ENCODE measurements at places on chromosomes 2 and 18.

- no peak for DNase-seq
These were observed 793.1 kb upstream of the CRIM1 start for GRCh38 chr2:35562488-35562887.

- no peak for DNase-seq
These were observed 65.8 kb upstream of the HS6ST1 start for GRCh38 chr2:128384446-128384845.

DNA sequence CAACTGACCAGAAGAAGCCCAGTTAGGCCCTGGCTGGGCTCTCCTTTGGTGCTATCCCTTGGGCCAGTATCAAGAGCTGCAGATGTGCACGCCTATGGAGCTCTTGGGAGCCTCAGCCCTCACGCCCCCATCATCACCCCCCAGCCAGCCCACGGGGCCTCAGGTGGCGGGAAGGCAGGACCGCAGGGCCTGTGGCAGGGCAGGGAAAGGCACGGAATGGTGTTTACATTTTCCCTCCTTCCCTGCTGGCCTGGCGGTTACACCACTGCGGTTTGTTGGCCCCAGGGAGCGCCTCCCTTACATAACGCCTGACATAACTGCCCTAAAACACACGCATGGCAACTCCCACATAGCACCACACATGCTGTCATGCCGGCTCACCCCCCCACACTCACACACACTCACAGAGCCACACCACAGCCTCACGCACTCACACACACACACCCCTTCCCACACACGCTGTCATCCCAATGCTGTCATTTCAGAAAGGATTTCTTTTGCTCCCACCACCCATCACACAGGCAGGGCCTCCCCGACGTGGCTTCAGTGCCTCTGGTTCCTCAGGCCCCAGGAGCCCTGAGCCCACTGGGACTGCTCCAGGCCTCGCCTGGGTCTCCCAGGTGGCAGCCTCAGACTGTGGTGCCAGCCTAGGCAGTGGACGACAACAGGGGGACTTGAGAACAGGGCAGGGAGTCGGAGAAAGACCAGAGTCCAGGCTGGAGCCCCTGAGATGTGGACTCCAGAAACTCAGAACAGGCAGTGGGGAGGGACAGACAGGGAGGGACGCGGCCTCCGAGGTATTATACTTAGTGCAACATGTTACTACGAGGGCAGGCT is 15.7 kb downstream of the ZFP36L2 start:
- no peak for DNase-seq

- DNase-seq: no peak
These were observed 81.8 kb upstream of the GAREM1 start for GRCh38 chr18:32552421-32553030.

DNA sequence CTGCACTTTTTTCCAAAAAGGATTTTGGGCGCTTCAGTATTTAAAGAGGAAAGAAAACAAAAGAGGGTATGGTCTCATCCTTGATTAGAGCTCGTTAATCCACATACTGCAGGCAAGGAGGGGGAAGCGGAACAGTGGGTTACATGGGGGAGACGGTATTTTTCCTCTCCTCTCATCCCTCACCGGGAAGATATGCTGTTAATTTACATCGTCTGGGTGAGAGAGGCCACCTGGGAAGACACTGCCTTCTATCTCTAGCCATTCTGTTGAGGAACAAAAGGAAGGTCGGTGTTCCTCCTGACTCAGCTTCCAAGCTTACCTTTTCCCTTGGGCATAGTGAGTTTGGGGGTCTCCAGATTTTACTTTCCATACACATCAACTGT is 52.3 kb downstream of the IMPA2 start:
- no peak for DNase-seq

DNA sequence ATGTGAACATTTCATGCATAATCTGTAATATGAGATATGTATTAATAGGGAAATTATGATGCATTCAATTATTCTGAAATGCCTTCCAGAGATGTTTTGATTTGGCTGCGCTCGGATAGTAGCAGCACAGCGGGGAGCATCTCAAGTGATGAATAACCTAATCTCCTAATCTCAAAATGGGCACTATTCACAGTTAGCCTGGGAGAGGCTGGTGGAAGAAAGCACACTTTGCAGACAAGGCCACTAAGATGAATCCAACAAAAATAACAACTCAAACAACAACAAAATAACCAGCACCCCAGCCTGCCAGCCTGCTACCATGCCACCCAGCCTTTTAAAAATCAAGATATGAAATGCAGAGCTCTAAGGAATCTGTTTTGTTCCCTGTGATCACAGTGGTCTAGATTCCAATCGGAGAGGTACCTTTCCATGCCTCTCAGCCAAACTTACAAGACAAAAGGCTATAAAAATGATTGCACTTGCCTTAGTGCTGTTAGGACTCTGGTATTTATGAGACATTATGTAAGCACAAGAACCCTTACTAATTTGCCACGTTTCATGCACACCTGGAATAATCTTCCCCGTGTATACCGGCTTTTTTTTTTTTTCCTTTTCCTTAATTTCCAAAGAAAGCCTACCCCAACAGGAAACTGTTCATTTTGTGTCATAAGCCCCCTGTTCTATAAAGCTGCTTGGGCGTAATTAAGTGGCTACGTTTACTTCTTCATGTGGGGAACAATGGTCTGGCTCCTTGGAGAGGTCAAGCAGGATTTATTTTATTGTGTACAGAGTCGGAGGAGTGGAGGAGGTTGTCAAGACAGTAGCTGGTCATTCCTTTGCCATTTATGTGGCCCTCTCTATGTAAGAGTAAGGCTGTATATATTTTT is 526.9 kb upstream of the FANCL start:
- no peak for DNase-seq

DNA sequence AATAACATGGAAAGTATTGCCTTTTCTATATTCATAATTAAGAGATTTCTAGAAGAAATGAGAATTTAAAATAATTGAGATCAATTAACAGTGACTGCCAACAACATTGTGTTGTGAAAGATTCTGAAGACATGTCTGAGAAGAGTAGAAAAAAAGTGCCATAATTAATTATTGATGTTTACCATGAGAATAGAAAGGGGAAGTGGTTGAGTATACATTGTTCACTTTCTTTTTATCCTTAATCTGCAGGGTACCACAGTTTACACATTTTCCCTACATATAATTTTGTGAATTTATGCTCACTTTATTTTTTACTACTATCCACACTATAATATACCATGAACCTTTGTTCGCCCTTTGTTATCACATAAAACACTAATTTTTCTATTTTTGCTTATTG is 47.1 kb upstream of the UBE2E3 start:
- DNase-seq: no peak

GRCh38 chr2:84234103-84234502 is 225.0 kb downstream of the SUCLG1 start:
- no peak for DNase-seq

- DNase-seq: no peak
These were observed 841.0 kb upstream of the ID2 start for GRCh38 chr2:7840651-7841380.

DNA sequence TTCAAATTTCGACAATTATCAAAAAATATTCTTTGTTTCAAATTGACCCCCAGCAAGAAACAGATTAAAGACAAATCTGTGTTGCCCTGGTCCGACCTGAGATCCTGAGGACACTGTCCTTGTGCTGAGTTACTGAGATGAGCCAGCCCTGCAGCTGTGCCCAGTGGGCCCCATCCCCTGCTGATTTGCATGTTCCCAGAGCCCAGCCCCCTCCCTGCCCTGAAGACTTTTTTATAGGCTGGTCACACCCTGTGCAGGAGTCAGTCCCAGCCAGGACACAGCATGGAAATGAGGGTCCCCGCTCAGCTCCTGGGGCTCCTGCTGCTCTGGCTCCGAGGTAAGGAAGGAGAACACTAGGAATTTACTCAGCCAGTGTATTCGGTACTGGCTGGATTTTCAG is 31.4 kb upstream of the ZNG1B start:
- DNase-seq: peak; percentile 47

- no peak for DNase-seq
These were observed 289.4 kb downstream of the KCNS3 start for GRCh38 chr2:18167871-18168270.

DNA sequence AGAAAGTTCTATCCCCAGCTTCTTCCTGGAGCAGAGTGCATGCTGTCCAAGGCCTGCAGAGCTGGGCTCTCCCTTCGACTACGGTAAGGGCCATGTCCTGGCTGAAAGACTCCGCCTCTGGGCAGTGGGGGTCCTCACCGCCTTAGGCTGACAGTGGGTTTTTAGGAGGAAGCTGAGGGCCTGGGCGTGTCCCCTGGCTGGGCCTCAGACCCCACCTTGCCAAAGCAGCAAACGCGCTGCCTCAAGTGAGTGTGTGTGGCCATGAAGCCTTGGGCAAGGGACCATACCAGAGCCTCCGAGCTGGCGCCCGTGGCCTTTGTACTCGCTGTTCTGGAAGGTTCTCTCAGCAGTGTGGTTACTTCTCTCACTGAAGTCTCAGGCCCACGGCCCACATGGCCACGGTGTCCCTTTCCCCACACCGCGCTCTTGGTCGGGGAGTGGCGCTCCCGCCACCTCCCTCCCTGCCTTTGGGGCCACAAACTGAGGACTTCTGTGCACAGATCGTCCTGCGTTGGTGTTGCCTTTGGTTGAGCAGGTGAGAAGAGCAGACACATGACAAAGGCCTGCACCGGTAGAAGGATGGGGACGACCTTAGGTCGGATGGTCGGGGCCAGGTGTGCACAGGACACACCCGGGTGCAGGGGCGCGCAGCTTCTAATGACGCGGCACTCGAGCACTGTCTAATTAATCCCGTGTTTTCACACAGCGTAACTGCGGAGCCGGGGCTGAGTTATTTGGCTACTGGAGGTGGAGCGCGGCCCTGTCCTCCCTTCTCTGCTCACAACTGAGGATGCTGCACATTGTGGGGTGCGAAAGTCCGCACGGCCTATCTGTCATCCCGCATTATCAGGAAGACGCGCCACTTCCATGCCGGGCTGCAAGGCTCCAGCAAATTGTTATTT is 121.6 kb downstream of the PTGR3 start:
- DNase-seq: no peak

DNA sequence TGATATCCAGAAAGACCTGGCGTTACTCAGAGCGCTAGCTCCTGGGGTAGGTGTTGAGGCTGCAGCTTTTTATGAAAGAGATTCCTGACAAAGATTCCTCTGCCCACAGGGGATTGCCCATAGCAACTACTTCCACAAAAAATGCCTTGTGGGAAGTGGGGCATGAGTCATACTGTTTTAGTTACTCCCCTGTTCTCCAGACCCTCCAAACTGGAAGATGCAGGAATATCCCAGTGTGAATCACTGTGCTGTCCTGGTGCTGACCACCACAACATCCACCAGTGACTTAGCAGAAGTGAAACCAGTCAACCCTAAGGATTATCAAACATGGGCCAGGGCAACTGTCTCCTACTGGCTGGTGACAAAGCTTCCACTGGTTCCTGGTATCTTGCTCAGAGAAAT is 61.8 kb downstream of the CDH2 start:
- no peak for DNase-seq

- no peak for DNase-seq
These were observed 26.6 kb downstream of the GEN1 start for GRCh38 chr2:17780546-17780945.

DNA sequence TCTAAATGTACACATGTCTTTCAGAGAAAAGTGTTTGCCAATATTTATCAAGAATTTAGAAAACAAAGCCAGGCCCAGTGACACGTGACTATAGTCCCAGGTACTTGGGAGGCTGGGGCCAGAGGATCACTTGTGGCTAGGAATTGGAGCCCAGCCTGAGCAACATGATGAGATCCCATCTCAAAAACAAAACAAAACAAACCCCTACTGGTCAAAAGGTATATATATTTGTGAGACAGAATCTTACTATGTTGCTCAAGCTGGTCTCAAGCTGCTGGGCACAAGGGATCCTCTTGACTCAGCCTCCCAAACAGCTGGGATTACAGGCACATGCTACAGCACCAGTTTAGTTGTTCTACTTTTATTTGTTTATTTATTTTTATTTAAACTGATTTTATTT is 79.2 kb downstream of the ZDBF2 start:
- no peak for DNase-seq

- no peak for DNase-seq
These were observed 947.2 kb downstream of the ERBB4 start for GRCh38 chr2:211591426-211591825.

DNA sequence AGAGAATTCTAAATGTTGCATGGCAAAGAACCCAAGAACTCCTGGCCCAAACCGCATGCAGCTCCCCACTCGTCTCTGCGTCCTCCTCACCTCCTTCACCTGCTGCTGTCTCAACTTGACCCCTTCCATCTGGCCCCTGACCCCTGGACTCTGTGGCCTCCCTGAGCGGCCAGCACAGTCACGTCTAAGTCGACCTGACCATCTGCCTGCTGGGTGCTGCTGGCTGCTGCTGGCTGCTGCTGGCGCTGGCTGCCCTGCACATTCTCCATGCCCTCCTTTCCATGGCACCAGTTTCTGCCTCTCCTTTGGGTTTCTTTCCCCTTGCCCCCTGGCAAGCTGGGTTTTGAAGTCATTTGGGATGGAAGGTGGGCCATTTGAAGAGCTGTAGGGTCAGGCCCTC is 30.1 kb upstream of the ASB1 start:
- no peak for DNase-seq

DNA sequence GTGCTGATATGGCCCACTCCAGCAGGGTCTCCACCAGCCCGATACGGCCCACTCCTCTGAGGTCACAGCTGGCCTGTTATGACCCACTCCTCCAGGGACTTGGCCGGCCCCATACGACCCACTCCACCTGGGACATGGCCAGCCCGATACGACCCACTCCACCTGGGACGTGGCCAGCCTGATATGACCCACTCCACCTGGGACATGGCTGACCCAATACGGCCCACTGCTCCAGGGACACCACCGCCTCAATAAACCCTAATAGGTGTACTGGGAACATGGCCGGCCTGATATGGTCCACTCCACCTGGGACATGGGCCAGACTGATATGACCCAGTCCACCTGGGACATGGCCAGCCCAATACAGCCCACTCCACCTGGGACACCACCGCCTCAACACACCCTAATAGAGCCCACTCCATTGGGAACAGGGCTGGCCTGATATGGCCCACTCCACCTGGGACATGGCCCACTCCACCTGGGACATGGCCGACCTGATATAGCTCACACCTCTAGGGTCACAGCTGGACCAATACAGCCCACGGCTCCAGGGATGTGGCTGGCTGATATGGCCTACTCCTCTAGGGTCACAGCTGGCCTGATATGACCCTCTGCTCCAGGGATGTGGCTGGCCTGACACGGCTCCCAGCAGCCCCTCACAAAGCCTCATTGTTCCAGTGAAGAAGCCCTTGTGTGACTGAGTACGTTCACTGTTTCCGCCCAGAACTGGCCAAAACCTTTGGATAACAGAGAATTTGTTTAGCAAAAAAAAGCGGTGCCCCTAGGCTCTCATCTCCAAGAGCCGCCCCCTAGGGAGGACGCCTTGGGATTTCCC is 245.6 kb downstream of the HDAC4 start:
- DNase-seq: no peak

GRCh38 chr2:156592809-156593593 is 156.8 kb downstream of the GPD2 start:
- DNase-seq: peak; percentile 50

DNA sequence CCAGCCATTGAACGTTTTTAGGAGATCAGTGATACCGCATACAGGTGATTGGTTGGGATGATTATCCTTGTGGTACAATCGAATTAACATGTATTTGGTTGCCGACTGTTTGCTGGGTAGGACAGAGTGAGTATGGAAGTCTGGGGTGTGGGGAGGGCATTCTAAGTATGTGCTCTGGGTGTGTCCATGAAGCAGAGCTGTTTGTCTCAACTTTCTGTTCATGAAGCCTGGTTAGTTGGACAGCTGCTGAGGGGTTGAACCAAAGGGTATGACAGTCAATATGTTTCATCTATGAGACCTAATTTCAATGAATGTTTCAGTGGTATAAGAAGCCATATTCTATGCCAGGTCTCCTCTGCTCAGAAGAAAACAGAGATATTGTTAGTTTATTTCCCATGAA is 21.9 kb upstream of the SPTBN1 start:
- no peak for DNase-seq

Measured in ecto neural progenitor cell (in vitro differentiated cells).